ENCODE measurements at places on chromosomes 6 and 20.

DNA sequence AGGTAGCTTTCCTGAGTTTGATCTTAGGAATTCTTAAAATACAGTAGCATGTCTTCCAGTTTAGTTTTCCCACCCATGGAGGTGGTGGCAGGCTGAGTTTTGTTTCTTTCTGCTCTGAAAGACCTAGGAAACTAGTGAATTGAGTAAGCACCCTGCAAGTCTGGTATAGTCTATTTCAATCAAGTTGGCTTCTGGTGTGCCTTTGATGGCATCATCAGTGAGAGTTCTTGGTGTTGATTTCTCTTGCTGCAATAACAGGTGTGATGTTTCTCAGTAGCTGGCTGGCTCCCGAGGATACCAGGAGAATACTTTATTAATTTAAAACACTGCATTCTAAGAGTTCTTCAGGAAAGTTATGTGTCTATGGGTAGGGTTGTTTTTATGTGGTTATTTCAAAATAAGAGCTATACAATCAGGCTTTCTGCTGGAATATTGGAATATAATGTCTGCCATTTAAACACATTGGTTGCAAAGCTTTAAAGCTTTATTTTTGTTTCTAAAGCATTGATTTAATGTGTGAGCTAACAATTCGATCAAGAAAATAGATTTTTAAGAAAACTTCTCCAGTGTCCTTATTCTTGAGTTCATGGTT lies 19.0 kb downstream of the VAPB start:
- no peak for DNase-seq

GRCh38 chr6:123527406-123527805 lies 109.3 kb downstream of the TRDN start:
- no peak for DNase-seq

DNA sequence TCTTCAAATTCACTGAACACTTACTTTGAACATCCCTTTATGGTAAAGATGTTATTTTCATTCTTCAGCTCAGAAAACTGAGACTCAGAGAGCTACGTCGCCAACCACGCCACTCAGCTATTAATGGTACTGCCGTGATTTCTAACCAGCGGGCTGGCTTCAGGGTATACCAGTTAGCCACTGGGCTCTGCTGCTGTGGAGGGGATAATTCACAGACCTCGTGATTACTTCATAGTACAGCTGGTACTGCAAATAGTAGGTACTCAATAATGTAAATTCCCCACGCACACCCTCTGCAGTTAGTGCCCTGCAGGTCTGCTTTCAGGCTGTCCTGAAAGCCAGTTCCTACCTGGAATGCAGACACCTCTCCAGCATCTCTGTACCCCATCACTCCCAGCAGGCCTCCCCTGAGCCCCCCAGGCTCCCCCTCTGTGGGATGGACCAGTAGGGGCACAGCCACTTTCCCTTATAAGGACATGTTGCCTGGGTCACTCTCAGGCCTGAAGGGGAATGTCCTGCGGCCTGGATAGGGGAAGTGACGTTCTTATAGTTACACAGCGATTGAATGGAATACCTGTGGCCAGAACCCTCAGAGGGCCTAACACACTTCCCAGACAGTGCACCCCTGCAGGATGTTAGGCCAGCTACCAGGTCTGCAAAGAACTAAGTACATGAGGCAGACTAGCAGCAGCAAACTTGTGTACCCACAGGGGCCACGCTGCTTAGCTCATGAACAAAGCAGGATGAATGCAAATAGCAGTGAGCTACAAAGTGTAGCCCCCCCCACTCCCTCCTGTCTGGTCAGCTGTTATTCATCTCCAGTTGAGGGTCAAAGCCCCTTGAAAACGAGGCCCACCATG lies 1.3 kb upstream of the OCSTAMP start:
- no peak for DNase-seq

- DNase-seq: no peak
Observed at GRCh38 chr6:39870950-39871349, 63.3 kb downstream of the MOCS1 start.

DNA sequence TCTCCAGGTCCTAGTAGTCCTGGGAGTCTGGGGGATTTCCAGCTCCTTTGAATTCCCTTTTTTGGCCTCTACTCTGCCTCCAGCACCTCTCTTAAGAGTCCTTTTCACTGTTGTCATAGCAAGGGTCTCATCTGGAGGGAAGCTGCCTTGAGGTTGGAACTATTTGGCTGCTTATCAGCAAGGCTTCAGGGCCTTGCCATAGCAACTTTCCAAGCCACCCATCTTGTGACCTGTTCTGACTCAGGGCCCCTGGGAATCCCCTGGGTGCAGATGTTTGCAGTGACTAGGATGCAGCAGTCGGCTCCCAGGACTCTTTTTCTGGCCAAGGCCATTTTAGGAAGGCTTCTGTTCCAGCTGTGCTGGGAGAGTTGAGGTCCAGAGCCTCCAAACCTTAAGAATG lies 12.4 kb downstream of the PKIG start:
- no peak for DNase-seq

DNA sequence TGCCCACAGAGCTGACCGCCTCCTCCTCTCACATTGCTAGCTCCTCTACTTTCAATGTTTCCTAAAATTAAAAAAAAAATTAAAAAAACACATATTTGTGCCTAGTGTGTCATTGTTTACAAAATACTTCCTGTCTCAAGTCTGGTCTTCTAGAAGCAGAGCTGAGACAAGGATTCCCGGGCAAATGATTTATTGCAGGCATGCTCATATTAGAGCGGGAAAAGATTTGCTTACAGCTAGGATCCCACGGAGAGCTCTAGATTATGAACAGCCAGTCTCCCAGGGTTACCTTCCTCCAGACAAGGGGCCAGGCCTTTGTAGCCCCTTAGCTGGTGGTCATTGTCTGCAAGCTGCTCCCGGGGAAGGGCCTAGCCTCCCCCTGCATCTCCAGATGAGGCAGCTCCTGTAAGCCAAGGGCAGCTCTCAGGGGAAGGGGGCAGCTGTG lies 9.4 kb downstream of the PACSIN1 start:
- no peak for DNase-seq

DNA sequence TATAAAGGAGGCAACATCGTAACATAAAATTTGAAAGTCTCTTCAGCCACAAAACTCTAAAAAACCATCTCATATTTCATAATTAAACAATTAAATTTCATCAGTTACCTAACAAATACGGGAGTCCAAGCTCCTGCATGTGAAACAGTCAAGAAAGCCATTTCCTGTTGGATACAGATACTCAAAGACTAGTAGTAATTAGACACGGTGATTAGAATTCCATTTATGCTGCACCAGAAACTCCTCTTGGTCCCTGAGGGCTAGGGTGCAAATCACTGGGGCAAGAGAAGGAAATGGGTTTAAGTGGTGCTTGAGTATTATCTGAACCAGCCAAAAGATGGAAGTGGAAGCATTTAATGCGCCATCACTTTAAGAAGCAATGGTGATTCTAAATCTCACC lies 27.4 kb downstream of the TRAM2 start:
- DNase-seq: no peak

- DNase-seq: no peak
Observed at GRCh38 chr6:14791526-14791925, 454.3 kb upstream of the JARID2 start.

DNA sequence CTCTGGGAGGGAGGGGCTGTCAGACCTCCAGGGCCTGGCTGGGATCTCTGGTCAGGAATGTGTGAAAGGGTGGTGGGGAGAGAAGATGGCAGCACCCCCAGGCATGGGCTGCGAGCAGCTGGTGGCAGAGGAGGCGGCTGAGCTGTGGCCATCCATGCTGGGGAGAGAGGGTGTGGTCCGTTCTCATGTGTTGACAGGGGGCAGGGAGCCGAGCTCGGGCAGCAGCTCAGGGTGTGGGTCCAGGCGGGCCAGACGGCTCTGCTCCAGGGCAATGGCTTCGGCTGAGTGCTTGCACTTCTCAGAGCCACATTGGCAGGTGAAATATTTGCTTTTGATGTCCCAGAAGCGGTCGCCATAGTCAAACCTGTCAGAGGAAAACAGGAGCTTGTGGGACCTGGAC lies 1.1 kb upstream of the SLC44A4 start:
- no peak for DNase-seq

GRCh38 chr6:104711371-104711770 lies 148.3 kb downstream of the HACE1 start:
- DNase-seq: no peak

DNA sequence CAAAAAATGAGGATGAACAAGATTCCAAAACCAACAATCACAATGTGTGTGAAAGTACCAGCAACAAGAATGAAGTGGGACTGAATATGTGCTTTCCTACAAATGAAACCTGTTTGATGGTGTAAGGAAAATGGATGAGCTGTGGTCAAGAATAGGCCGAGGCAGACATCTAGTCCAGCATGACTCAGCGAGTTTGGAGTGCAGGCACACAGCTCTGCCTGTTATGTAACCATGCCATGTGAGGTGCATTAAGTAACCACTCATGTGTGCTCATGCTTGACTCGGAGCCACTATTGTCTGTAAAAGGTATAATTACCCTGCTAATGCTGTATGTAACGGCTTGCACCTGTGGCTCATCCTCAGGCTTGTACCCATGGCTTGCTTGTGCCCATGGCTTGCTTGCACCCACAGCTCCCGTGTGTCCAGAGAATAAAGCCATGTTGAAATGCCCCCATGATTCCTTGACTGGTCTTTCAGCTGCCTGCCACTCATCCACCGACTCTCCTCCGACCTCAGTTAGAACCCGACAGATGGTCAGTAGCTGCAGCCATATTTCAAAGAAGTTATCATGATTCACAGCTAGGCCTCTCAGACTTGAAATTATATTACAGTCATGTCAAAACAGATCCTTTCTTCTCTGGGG lies 98.7 kb downstream of the BACH2 start:
- DNase-seq: no peak

GRCh38 chr20:54132612-54133433 lies 41.0 kb downstream of the CYP24A1 start:
- DNase-seq: no peak

DNA sequence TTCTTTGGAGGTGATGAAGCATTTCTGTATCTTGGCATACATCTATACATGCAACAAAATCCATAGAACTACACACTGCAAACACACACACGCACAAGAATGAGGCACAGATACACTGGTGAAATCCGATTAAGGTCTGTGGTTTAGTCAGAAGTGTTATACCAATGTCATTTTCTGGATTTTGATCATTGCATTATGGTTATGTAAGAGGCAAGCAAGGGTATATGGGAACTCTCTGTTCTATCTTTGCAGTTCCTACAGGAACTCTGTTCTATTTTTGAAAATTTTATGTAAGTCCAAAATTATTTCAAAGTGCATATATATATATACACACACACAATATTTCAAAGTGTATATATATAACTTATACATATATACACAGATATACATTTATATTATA lies 101.7 kb downstream of the SYNDIG1 start:
- no peak for DNase-seq

DNA sequence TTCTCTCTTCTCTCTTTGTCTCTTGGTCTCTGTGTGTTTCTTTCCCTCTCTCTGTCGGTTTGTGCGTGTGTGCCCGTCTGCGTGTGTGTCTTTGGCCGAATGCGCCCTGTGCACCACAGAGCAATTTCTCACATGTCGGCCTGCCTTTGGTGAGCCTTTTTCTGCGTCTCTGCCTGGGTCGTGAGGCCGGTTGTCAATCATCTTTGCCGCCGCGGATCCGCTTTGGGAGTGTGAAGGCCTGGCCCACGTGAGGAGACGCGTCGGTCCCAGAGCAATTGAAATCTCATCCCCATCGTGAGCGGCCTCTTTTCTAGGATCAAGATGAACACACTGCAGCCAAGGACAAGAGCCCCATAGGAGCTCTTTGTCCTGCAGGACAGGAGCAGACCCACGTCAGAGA lies 580.7 kb upstream of the ZNF337 start:
- no peak for DNase-seq

DNA sequence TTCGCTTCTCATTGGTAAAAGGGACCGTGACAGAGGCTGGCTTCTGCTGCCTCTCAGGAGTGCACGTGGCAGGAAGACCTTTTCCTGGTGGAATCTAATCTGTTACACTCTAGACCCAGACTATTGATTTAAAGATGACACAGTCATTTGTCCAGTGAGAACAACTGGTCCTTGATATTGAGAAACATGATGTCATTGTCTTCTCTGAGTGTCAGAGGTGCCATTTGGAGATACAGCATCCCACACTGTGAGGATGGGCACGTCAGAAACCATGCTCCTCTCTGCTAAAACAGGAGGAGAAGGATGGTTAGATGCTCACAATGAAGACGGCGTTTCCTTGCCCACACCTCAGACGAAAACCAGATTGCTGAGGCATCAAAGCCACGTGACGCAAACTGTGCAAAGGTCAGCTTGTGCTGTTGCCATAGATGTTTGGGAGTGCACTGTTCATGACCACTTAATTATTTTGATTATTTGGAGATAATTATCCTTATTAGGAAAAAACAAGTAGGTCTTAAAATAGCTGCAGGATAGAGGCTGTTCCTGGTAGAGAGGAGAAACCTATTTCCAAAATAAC lies 169.0 kb downstream of the SMOC2 start:
- DNase-seq: no peak

DNA sequence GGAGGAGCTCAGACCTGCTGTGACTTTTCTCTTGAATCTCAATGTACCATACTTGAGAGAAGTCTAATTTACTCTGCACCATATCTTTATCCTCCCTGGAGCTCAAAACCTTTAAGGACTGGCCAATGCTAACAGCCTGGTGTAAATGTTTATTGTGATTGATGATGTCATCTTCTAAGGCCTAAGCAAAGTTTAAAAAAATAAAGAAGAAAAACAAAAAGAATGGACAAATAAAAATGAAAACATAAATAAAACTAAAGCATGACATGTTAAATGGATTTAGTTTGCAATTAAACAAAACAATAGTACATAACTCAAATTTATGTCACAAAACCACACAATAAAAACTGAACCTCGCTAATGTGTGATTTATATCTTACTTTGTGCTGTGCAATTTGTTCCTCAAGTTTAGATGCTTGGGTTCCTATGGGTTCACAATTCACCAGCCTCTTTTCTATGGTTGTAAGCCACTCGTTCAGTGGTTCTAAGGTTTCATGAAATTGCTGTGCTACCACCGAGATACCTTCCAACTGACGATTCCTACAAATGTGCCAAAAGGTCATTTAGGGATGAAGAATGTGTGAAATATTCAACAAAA lies 113.0 kb downstream of the DST start:
- no peak for DNase-seq

DNA sequence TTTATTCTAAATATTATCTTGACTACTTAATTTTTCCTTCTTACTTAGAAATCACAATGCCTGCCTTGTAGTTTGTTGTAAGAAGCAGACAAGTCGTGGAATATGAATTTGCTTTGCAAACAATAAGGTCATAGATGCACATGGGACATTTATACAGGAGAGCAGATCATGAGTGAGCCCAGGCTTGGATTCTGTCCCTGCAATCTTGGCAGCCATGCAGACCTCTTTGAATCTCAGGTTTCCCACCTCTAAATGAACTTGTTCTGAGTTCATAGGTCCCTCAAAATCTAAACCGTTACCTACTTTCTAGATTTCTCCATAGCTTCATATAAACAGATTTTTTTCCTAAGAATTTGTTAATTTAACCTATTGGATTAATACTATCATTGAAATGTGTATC lies 19.5 kb downstream of the KIAA0408 start:
- no peak for DNase-seq

- no peak for DNase-seq
Observed at GRCh38 chr6:111173946-111174345, 86.6 kb downstream of the SLC16A10 start.

Measured in activated CD8-positive, alpha-beta memory T cell treated with anti-CD3 and anti-CD28 coated beads for 1 hour (primary cell).